ENCODE measurements at places on chromosomes 2 and 18. TPM values are rescaled to one million over a fixed set of nuclear protein-coding genes. Genes with fewer than 3 reads are reported as not detected.

DNA sequence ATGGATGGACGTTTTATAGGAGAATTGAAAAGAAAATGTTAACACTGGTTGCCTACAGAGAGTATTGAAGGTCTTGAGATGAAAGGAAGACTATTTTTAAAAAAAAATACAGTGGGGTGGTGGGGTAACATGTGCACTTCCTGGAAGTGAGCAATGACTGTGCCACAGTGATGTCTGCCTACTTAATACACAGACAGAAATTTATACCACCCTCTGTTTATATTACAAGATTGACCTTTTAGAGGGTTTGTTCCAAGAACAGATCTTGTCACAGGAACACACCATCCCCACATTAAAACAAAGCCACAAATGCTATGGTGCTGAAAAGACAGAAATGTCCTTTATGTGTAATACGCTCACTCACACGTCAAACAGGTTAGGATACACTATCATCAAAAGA is 87.6 kb downstream of the THADA start:
- DNase-seq: no peak

- no peak for DNase-seq
Observed at GRCh38 chr2:65343386-65343785, 89.0 kb downstream of the SPRED2 start.

CPLX4 gene
- total RNA-seq: not detected

DNA sequence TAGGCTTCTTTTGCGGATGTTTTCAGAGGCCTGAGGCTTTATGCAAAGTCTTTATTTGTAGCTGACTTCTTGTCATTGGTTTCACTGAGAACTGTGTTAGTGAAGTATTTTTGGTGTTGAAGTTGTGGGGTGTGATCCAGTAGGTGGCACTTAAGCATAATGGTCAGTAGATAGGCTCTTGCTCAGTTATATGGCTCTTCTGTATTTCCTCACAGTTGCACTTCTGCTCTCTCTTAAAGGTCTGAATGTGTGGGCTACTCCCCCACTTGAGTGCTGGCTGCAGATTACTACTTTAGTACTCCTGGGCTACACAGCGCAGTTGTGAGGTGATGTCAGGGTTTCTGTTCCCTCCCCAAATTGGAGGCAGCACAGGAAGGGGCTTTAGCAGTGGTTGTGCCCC is 133.8 kb upstream of the SCN7A start:
- DNase-seq: no peak

CKAP2L gene
- not detected for total RNA-seq

THSD7B gene
- 0.89 TPM for total RNA-seq

DNA sequence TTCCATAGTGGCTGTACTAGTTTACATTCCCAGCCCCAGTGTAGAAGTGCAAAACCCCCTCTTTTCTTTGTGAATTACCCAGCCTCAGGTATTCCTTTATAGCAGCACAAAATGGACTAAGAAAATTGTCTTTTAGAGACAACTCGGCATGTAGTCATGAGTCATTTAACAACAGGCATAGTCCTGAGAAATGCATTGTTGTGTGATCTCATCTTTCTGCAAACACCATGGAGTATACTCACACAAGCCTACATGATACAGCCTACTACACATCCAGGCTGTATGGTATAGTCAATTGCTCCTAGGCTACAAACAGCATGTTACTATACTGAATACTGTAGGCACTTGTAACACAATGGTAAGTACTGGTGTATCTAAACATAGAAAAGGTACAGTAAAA is 44.4 kb upstream of the MBP start:
- DNase-seq: no peak

C2orf92 gene
- 36.0 TPM for total RNA-seq

DNA sequence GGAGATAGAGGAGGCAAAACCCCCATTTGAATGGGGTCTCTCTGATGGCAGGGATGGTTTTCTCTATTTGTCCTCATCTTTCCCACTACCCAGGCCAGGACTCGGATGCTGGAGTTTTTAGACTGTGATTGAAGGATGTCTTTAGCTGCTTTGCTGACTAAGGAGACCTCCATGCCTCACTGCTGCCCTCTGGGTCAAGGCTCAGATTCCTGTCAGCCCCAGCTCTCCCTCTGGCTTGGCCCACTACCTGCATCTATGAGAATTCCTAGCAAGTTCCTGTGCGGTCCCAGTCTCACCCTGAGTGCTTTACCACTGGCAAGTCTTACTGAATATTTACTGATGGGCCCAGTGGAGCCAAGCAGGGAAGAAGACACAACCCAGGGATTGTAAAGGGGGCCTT is 184.0 kb downstream of the CELF4 start:
- no peak for DNase-seq

GRCh38 chr2:89842180-89842908 is 1150.9 kb downstream of the RPIA start:
- no peak for DNase-seq

DNA sequence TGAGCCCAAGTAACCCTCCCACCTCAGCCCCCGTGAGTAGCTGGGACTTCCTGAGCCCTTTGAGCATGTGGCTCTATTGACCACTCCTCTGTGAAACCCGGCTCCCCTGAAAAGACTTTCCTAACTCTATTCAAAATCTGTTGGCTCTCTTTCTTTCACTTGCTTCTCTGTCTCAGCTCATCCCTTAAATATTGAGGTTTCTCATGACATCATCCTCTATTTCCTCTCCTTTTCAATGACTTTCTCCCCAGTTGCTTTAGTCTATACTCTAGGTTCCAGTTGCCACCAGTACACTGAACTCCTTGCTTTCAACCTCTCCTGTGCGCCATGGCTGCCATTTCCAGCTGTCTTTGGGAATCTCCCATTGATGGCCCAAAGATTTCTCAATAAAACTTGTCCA is 79.8 kb upstream of the STK17B start:
- no peak for DNase-seq

DNA sequence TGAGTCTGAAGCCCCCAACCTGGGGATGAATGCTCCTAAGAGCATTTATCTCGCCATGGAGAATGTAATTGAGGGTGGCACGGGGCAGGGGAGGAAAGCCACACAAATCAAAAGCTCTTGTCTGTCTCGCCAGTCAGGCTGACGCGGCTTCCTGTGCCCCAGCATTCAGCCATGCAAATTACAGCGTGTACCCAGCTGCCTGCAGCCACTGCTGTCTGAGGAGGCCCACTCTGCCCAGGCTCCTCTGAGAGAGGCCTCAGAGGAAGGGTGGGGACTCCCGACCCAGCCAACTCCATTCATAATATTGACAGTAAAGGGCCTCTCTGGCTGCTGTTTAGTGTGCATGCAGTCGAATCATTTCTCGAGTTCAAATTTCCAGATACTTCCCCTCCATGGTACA is 22.0 kb downstream of the SMAD7 start:
- DNase-seq: peak; percentile 89

GRCh38 chr2:74439803-74440377 is 1.8 kb downstream of the RTKN start:
- DNase-seq: peak; percentile 67

- no peak for DNase-seq
Observed at GRCh38 chr2:171512683-171513195, 9.5 kb upstream of the CYBRD1 start.

LOXHD1 gene
- total RNA-seq: 0.38 TPM

GRCh38 chr2:47083886-47084687 is 71.0 kb downstream of the STPG4 start:
- DNase-seq: no peak

DNA sequence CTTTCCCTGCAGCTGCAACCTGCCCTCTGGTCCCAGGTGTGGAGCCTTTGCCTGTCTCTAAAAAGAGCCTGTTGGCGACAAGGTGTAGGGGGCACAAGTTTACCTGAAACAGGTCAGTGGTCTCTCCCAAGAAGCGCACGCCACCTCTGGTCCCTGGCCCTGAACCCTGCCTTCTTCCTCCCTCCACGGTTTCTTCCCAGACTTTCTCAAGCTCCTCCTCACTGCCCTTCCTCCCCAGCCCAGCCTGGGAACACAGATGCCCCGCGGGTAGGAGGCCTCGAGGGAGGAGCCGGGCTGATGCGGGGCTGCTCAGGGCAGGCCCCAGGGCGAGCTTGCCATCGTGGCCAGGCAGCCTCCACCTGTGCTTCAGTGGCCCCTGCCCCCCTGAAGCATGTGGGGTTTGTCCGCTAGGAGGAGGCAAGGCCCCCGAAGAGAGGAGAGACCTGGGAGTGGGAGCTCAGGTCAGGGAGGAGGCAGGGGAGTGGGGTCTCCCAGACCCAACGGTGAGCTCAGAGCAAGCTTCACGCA is 89.5 kb downstream of the SMAD7 start:
- no peak for DNase-seq

SCN3A gene
- 3.0 TPM for total RNA-seq

SLC30A3 gene
- total RNA-seq: 0.67 TPM

DNA sequence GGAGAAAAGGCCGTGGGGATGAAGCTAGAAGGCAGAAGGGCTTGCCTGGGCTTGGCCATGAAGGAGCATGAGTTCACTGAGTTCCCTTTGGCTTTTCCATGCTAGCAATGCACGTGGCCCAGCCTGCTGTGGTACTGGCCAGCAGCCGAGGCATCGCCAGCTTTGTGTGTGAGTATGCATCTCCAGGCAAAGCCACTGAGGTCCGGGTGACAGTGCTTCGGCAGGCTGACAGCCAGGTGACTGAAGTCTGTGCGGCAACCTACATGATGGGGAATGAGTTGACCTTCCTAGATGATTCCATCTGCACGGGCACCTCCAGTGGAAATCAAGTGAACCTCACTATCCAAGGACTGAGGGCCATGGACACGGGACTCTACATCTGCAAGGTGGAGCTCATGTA is 2.9 kb downstream of the CTLA4 start:
- no peak for DNase-seq

NGEF gene
- 2.1 TPM for total RNA-seq

GRCh38 chr2:62663411-62663810 is 42.1 kb upstream of the EHBP1 start:
- DNase-seq: no peak

DNA sequence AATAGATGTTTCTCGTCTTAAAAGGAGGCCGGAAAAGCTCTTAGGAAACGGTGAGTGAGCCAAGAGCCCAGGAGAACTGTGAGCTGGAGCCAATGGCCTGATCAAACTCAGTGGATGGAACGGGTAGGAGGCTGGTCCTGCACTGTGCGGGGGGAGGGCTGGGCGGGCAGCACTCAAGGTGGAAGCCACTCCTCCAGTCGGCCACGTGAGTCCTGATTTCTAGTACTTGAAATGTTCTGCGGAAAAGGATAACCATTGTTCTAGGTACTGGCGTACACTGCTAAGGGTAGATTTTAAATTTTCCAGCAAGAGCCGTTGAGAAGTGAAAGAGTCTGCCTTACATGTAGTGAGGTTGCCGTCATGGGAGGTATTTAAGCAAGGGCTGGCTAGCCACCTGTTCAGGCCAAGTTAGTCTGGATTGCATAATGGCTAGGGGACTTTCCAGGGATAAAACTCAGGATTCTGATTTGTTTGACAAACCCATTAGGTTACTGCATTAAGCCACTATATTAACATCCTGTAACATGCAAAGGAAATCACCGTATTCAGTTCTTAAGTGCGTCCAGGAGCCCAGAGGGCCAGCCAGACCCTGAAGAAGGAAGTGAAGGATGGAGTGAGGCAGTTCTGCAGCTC is 51.3 kb upstream of the ODC1 start:
- peak; percentile 81 for DNase-seq

DNA sequence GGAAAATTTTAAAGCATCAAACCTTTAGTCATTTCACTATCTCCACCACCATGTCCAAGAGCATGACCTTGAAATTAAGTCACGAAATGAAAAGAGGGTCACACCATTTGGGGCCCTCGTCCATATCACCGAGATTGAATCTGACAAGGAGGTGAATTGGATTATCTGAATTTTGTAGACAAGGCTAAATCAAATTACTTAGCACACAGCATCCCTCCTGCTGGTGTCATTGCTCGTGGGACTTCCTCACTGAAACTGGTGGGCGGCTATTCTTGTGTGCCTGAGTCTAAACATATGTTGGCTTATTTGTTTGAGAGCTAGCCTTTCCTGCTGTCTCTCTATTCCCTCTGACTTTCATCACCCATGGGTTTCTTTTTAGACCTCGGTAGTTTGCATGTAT is 64.6 kb upstream of the CNGA3 start:
- DNase-seq: no peak

GRCh38 chr2:110674620-110675555 is 3.0 kb downstream of the BUB1 start:
- DNase-seq: peak; percentile 58

NT5DC4 gene
- total RNA-seq: not detected

- DNase-seq: no peak
Observed at GRCh38 chr2:164039270-164039669, 303.5 kb upstream of the FIGN start.

GRCh38 chr2:158394453-158394852 is 62.1 kb downstream of the CCDC148 start:
- DNase-seq: no peak

SLC8A1 gene
- total RNA-seq: 3.7 TPM

DNA sequence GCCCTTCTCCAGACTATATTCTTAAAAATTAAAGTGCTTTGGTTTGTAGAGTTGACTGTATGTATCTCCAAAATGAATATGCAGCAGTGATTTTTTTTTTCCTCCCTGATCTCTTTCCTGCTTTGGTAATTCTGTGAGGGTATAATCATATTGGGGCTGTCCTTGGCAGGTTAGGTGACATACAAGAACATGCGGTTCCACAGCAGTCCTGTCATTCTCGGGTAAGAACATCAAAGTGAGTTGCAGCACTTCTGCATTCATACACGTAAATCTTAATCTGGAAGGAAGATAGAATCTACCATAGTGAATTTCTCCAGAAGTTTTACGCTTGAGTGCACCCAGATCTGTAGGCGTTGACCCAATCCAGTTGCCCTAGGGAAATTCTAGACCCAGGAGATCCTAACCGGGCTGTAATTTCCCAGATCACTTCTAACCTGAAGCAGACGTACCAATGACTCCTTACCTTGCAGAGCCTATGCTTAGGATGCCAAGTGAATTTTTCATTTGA is 109.4 kb downstream of the PRPF40A start:
- no peak for DNase-seq

DNA sequence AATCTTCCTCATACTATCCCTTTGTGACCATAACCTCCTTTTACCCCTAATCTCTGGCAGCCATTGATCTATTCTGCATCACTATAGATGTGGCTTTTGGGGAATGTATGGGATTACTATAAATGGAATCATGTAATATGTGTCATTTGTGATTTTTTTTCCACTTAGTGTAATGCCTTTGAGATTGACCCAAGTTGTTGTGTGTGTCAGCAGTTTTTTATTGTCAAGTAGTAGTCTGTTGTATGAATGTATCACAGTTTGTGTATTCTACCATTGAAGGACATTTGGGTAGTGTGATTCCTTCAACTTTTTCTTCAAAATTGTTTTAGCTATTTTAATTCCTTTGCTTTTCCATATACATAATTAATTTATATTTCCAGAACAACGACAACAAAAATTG is 18.6 kb downstream of the VRK2 start:
- no peak for DNase-seq

KCNK3 gene
- 5.6 TPM for total RNA-seq

- peak; percentile 39 for DNase-seq
Observed at GRCh38 chr2:224847961-224848850, 132.0 kb upstream of the CCDC195 start.

GRCh38 chr2:219155054-219155644 is 5.5 kb downstream of the NHEJ1 start:
- peak; percentile 12 for DNase-seq

SPATA3 gene
- total RNA-seq: not detected

ANKRD36B gene
- 26.5 TPM for total RNA-seq
